ENCODE measurements at places on chromosomes 7 and 10. TPM values are rescaled to one million over a fixed set of nuclear protein-coding genes. Genes with fewer than 3 reads are reported as not detected.

OR9A2 gene
- total RNA-seq = not detected

SGCE gene
- 65.5 TPM for total RNA-seq

INMT gene
- 7.0 TPM for total RNA-seq

TRPV5 gene
- not detected for total RNA-seq

ANXA8L1 gene
- not detected for total RNA-seq

WNT8B gene
- not detected for total RNA-seq

CCDC7 gene
- 26.8 TPM for total RNA-seq

CBX3 gene
- total RNA-seq = 110 TPM

MYPN gene
- total RNA-seq = under 0.01 TPM

RBP3 gene
- total RNA-seq = not detected

DNAH11 gene
- under 0.01 TPM for total RNA-seq

MRPS16 gene
- 73.5 TPM for total RNA-seq

ARHGEF5 gene
- total RNA-seq = 2.0 TPM

TMEM196 gene
- not detected for total RNA-seq
